ENCODE measurements at places on chromosomes 5 and 9. TPM values are rescaled to one million over a fixed set of nuclear protein-coding genes. Genes with fewer than 3 reads are reported as not detected.

TMEM174 gene
- not detected for total RNA-seq

PCDHA6 gene
- not detected for total RNA-seq

PRDM9 gene
- not detected for total RNA-seq

APC gene
- 22.7 TPM for total RNA-seq

SAPCD2 gene
- 6.6 TPM for total RNA-seq

IGFBPL1 gene
- total RNA-seq, result not detected

CTSL gene
- 5.6 TPM for total RNA-seq

SAXO1 gene
- total RNA-seq, result not detected

SMIM33 gene
- 0.22 TPM for total RNA-seq

DOCK8 gene
- 199 TPM for total RNA-seq

FEM1C gene
- total RNA-seq, result 13.3 TPM

GDA gene
- not detected for total RNA-seq

ORM2 gene
- total RNA-seq, result not detected

CYSRT1 gene
- 2.0 TPM for total RNA-seq

OR13C9 gene
- total RNA-seq, result not detected

PROB1 gene
- 3.1 TPM for total RNA-seq

CDH12 gene
- total RNA-seq, result not detected

MELK gene
- total RNA-seq, result 47.4 TPM

ERP44 gene
- 11.5 TPM for total RNA-seq

All from activated T-cell treated with anti-CD3 and anti-CD28 coated beads, Interleukin-2, amount 50 U/mL, for 72 hours (primary cell).